NCI-H1436 (cell line): ENCODE measurements at places on chromosomes 1 and 21.

- DNase-seq: no peak
Measured at GRCh38 chr1:170200161-170200560, 54.4 kb downstream of the NTMT2 start.

DNA sequence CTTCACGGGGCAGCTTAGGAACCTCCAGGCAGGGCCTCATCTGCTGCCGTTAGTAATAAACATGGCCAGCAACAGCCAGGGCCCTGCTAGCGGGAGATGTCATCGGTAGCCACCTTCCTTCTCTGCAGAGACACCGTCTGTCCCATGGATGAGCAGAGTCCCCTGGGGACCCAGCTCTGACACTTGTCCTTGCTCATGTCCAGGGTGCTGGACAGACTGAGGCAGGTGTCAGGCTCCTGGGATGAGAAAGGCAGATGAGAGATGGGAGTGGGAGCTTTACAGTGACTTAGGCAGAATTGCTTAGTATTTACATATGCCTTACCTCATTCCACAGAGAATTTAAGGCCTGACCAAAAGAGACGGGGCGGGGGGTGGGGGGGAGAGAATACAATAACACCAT is 25.0 kb downstream of the CAPN2 start:
- no peak for DNase-seq

DNA sequence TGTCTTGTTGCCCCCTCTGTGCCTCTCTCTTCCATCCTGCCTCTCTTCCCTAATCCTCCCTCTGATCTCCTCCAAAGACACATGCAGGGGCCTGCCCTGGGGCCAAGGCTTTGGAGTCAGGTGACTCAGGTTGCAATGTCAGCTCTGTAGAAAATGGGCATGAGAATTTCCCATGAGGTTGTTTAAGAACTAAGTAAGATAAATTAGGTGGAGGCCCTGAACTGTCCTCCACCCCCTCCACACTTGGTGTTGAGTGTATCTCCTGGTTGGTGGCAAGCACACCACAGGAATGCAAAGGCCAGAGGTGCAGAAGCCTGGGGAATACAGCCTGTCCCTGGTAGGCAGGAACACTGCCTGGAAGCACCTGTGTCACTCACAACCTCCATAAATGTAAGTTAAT is 63.9 kb upstream of the GRIK3 start:
- no peak for DNase-seq

DNA sequence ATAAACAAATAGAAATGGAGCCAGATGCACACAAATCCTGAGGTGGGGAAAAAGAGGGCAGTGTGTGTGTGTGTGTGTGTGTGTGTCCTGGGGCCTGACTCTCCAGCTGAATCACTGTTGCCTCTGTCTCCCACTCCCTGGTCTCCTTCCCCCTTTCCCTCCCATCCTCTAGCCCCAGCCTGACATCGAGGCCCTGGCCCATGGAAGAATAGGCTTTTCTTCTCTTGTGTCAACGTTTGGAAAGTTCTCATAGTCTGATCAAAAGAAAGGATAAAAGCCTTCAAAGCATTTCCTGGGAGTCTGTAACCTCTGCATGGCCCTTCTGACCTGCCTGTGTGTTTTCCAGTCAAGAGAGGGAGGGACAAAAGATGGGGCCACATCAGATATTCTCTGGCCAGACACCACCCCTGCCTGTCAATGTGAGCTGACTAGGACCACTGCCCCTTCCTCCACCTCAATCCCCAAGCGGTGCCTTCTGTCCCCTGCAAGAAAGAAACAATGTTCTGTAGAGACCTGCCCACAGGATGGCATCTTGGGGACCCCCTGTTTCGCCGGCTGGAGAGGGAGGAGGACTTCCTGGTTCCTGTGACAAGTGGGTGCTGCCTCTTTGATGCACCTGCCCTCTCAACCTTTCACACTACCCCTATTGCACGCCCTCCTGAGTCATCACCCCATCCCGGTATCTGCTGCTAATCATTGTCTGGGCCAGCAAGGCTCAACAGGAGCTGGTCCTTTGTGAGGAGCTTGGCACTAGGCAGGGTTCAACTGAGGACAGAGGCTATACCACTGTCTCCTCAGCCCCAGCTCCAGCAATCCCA is 16.2 kb downstream of the KCNJ10 start:
- no peak for DNase-seq

DNA sequence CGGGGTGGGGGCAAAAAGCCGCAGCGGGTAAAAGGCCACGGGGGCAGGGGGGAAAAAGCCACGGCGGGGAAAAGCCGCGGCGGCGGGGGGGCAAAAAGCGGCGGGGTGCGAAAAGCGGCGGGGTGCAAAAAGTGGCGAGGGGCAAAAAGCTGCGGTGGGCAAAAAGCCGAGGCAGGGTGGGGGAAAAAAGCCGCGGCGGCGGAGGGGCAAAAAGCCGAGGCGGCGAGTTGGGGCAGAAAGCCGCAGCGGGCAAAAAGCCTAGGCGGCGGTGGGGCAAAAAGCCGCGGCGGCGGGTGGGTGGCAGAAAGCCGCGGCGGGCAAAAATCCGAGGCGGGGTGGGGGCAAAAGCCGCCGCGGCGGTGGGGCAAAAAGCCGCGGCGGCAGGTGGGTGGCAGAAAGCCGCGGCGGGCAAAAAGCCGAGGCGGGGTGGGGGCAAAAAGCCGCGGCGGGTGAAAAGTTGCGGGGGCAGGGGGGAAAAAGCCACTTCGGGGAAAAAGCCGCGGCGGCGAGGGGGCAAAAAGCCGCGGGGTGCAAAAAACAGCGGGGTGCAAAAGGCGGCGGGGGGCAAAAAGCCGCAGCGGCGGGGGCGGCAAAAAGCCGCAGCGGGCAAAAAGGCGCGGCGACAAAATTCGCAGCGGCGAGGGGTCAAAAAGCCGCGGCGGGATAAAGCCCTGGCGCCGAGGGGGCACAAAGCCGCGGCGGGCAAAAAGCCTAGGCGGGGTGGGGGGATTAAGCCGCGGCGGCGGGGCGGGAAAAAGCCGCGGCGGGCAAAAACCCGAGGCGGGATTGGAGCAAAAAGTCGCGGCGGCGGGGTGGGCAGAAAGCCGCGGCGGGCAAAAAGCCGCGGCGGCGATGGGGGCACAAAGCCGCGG is 3901.2 kb downstream of the SRGAP2C start:
- DNase-seq: no peak

DNA sequence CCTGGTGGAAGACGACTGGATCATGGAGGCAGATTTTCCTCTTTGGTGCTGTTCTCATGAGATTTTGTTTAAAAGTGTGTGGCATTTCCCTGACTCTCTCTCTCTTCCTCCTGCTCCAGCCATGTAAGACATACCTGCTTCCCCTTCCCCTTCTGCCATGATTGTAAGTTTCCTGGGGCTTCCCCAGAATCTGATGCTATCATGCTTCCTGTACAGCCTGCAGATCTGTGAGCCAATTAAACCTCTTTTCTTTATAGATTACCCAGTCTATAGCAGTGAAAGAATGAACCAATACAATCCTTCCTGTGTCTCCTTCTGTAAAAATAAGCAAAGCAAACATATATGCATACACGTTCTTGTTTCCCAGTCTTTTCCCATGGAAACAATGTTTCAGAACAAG is 273.2 kb downstream of the DYRK1A start:
- no peak for DNase-seq

GRCh38 chr21:14763695-14764064 is 217.6 kb upstream of the SAMSN1 start:
- DNase-seq: no peak

GRCh38 chr21:33674226-33674625 is 31.9 kb downstream of the ITSN1 start:
- DNase-seq: no peak

DNA sequence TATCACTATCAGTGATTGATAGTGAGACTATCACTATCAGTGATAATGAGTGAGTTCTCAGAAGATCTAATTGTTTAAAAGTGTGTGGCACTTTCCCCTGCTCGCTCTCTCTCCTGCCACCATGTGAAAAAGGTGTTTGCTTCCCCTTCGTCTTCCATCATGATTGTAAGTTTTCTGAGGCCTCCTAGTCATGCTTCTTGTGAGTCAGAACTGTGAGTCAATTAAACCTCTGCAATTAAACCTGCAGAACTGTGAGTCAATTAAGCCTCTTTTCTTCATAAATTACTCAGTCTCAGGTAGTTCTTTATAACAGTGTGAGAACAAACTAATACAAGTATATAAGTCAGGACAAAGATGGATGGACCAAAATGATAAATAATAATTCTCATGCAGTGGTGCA is 7.0 kb upstream of the IL23R start:
- no peak for DNase-seq

- DNase-seq: peak; percentile 21
Measured at GRCh38 chr1:45359882-45360513, 19.8 kb upstream of the MUTYH start.

- no peak for DNase-seq
Measured at GRCh38 chr1:32580348-32581017, 41.3 kb downstream of the ZBTB8A start.

DNA sequence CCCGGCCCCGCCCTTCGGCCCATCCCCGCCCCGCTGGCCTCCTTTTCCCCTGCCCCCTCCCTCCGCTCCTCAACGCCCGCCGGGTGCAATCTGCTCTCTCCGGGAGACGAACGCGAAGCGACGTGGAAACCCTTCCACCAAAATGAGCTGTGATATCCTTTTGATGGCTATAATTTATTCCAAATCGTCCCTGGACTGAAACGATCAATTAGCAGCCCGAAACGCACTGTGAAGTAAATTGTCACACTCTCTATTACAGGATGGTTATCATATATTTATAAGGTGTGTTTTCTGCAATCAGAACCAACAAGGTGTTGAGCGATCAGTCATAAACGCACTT is 134.6 kb upstream of the BARHL2 start:
- DNase-seq: no peak

- DNase-seq: peak; percentile 63
Measured at GRCh38 chr1:242201090-242201489, 202.2 kb upstream of the MAP1LC3C start.

DNA sequence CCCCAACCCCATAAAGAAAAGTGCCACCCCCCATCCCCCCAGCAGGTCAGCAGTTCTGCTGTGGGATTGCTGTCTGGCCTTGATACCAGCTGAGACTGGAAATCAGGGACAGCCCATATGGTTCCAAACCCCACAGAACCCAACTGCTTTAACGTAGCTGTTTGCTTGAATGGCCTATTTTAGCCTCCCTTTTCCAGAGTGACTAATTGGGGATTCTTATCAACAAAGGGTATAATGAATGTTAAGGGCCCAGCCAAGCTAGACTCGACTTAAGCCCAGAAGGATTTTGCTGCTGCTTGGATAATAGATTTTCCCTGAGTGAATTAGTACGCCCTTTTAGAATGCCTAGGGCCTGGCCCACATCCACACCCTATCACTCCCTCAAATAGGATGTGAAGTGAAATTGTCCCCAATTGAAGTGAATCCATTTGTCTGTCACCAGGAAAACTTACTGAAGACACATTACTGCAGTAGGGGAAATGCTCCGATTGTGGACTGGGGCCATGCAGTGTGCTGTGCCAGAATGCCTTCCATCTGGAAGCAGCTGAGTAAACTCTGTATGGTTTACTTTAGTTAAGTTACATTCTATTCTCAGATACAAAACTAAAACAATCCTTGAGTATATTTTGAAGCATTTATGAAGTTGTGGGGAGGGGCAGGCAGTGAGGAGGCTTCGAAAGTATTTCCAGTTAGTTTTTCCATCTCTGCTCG is 156.9 kb downstream of the DHRS3 start:
- DNase-seq: no peak

DNA sequence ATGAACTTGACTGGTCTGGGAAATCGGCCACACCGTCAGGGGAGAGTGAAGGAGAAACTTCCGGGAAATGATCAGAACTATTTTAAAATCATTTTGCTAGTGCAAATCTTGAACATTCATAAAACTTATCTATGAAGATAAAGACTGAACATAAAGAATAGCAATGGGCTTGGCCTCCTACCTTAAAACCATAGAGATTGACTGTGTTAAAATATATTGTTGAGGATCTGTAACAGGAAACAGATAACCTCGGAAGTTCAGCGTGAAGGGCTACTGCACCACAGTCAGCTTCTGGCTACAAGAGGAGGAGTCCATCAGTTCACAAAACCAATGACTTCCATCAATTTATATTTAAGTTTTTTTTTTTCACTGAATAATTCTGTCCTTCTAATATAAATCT is 127.3 kb downstream of the RGS7 start:
- no peak for DNase-seq

DNA sequence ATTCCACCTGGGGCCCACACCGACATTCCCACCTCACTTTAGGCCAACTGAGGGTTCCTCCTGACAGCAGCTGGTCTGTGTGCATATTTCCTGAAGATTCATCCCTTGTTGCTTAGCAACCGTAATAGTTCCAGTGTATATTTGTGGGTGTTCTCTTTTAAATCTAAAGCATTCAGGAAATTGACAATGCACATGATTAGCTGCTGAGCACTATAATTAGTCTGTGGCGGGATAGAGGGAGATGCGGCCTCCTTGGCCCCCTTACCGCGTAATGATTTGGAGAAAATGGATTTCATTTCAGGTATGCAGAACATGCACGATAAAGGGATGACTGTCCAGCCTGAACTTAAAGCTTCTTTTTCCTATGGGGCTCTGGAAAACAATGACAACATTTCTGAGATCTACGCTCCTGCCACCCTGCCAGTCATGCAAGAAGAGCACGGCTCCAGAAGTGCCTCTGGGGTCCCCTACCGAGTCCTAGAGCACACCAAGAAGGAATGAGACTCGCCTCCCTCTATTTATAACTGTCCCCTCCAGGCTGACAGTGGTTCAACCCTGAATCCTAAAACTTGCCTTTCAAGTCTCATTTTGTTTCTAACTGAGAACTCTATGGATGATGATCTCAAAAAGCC is 33.8 kb upstream of the RCAN3 start:
- DNase-seq: peak; percentile 13

DNA sequence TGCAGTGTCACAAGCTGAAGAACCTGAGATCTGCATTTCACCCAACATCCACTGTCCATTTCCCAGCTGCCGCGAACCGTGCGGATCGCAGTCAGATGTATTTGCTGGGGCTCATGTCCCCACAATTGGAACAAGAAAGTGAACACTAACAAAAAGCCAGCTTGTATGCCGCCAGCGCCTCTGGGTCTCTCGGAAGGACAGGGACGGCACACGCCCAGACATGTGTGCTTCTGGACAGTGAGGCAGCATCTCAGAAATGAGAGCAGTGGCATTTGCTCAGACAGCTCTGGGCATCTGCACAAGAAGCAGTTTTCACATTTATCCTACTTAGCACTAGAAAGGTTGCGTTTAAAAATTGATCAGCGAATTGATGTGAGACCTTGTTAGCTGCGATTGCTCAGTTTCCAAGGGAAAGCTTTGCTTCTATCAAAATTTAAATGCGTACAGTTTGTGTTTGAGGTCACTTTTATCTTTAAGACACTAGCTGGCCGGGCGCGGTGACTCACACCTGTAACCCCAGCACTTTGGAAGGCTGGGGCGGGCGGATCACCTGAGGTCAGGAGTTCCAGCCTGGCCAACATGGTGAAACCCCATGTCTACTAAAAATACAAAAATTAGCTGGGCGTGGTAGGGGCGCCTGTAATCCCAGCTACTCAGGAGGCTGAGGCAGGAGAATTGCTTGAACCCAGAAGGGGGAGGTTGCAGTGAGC is 28.7 kb downstream of the KCNAB2 start:
- DNase-seq: no peak

DNA sequence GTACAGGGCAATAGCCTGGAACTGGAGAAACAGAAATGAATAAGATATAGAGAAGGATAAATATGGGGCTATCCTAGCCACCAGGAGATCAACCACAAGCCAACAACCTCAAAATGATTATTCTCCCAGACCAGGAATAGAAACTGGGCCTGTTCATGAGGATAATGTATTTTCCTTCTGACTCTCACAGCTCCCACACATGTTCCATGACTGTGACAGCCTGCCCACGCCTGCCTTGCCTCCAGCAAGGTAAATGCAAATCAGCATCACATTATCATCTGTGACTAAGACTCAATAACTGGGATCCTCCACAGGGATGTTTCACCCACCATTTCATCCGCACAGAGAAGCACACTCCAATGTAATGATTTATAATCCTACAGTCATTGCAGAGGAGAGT is 3.3 kb downstream of the ENSA start:
- DNase-seq: no peak

GRCh38 chr1:6700853-6701436 is 671 bp downstream of the DNAJC11 start:
- DNase-seq: no peak
